ENCODE measurements at places on chromosomes 6 and 20.

- DNase-seq = no peak
Observed at GRCh38 chr6:140623498-140623897, 1249.0 kb upstream of the CITED2 start.

GRCh38 chr6:46440141-46440540, 51.1 kb downstream of the RCAN2 start:
- no peak for DNase-seq

DNA sequence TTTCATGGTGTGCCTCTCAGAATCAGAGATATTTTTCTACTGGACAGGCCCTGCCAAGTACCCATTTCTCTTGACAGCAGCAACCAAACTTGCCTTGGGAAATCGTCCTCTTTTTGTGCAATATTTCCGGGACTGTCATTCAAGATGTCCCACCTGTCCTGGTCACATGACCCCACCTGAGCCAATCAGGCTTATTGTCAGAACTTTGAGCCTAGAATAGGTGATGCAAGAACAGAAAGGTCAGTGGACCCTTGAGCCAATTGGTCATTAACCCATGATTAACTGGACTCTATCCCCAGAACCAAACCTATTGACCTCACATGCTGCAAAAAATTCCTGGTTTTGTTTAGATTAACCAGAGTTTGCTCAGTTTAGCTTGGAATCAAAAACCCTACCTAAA, 108.3 kb upstream of the TOP1 start:
- no peak for DNase-seq

- DNase-seq = no peak
Observed at GRCh38 chr6:139588734-139589593, 214.5 kb upstream of the CITED2 start.

- DNase-seq = no peak
Observed at GRCh38 chr6:113626475-113626874, 230.7 kb upstream of the MARCKS start.

GRCh38 chr6:94270091-94270948, 851.0 kb upstream of the EPHA7 start:
- DNase-seq = no peak

DNA sequence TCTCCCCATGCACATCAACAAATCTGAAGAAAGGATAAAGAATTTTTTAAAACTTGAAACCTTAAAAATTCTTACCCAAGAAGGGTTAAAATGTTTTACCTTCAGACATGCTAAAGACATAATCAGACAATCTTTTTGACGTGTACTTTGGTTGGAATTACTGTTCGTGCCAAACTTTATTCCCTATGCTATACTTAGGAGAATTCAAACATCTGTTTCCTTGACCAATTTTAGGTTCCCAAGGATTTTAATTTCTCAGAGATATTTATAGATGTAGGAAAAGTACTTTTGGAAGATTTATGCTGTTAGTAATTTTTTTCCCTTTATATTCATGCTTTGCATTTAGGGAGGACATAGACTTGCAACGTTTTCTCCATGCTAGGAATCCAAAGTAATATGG, 108.4 kb downstream of the AFG1L start:
- DNase-seq = no peak

GRCh38 chr6:170456886-170457698, 96.0 kb downstream of the PSMB1 start:
- DNase-seq = no peak

DNA sequence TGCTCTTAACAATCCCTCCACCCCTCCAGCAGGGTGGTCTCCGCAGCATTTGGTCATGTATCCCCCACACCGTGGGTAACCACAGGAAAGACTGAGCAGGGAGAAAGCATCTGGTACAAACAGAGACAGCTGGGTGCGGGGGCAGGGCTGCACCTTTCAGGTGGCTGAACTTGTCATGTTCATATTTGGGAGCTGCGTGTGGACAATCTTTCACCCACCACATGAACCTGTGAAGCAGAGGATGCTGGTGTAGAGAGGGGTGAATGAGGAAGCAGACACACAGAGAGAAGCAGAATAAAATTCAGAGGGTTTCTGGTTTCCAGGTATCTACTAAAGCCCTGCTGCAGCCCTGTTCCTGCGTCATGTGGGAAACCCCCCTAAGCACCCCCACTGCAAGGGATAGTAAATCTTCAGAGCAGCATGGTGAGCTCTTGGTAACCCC, 8.9 kb downstream of the GFOD1 start:
- DNase-seq = no peak

All from left forelimb (tissue), 1 donor.